ENCODE measurements at places on chromosomes 4 and X.
A peak's percentile ranks its signal among the peaks of the same experiment; 100 is the strongest.

GRCh38 chr4:11138964-11139363 lies 289.7 kb downstream of the HS3ST1 start:
- DNase-seq, result no peak

GRCh38 chr4:154455111-154455510 lies 36.5 kb downstream of the DCHS2 start:
- DNase-seq, result no peak

DNA sequence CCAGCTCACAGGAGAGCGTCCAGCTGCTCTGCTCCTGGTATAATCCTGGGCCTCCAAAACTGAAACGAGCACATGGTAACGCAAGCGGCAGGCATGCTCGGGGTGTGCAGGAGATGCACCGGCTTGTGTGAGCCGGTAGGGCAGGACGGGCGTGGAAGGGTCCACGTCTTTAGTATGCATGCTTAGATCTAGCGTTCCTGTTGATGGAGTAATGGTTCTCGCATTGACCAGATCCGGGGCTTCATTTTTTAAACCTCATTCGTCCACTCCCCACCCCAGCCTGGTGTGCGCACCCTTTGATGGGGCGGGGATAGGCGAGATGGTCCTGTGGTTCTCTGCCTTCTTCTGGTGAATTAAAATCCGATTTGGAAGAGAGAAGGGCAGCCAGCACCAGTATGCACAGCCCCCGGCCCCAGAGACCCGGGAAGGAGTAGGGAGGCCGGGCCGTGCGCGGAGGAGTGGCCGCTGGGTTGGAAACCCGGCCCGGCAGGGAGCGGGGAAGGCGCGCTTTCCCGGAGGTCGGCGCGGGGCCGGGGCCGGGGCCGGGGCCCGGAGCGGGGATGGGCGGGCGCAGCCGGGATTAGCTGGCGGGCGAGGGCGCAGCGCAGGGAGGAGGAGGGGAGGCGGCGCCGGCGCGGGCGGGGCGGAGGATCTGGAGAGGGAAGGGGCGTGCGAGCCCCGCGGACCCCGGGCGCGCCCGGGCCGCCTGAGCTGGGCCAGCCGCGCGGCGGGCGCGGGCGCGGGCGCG lies 39.9 kb downstream of the FAM149A start:
- no peak for DNase-seq

- no peak for DNase-seq
Observed at GRCh38 chr4:159607809-159608208, 504.9 kb downstream of the RAPGEF2 start.

DNA sequence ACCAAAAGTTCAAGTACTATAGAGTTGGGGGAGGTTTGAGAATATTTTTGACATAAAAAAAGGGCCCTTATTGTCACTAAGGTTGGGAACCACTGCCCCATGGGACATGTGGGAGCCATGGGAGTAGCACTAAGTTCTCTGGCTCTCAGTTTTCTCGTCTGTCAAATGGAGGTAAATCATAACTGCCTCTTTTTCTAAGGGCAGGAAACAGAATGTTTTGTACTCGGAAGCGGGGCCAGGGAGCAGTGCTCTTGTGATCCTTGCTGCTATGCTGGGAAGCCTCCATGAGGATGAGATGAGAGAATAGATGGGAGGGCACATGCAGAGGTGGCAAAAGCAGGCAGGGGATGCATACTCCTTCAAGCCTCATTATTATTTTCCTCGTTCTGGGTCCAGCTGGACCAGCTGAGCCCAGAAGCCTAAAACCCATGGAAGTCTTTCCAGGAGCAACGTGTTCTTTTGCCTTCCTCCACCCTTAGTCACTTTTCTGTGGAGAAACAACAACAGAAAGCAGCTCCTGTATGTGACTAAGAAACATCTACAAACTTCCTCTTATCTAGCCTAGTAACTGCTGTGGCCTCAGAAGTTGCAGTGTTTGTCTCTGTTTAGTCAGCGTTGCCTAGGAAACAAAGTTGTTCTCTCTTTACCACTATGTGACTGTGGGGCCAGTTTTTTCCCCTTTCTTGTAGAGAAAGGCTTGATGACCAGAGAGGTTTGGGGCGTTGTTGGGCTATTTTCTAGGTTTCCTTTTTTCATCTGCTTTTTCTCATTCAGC lies 64.8 kb downstream of the TSC22D3 start:
- DNase-seq, result peak; percentile 16

- DNase-seq, result no peak
Observed at GRCh38 chr4:152556283-152556682, 20.4 kb upstream of the FBXW7 start.

DNA sequence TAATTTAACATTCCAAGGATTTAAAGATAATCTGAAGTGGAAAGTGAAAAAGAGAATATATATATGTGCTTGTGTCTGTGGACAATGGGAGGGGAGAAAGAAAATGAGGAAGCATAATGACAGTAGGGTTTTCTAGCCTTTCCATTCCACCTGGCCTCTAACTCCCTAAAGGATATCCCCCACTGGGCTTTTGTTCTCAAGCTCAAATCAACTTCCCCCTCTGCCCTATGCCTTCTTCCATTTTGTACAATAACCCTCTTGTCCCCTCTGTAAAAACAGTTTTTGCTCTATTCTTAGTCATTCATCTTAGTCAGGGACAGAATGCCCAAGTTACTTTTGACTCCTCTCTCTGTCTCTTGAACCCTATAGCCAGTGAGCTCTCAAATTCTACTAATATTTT lies 23.6 kb downstream of the ANTXR2 start:
- no peak for DNase-seq

- DNase-seq, result no peak
Observed at GRCh38 chr4:8606476-8606875, 13.9 kb downstream of the CPZ start.

GRCh38 chr4:138344054-138344453 lies 101.9 kb upstream of the SLC7A11 start:
- DNase-seq, result no peak

GRCh38 chr4:173282256-173282562 lies 51.9 kb downstream of the HMGB2 start:
- DNase-seq, result no peak

DNA sequence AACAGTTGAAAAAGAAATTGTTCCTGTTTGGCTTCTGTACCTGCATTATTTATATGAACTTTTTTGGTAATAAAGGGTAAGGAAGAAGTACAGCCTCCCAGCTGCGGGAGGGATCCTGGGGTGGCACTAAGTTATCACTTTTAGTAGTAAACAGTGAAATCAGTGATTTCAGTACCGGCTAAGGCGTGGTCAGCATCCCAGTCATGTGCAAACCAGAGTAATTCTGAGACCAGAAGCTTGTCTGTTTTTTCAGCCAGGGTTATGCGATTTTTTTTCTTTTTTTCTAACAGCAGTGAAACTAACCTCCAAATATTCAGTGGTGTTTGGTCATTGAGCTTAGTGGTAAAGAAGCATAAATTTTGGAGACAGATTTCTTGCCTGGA lies 3.3 kb downstream of the EGF start:
- no peak for DNase-seq

Measured in stimulated activated CD4-positive, alpha-beta T cell treated with anti-CD3 and anti-CD28 coated beads, Interleukin-1b, Interleukin-23, amount 100 ng/mL, for 1 hour (primary cell).